ENCODE measurements at places on chromosomes 12 and 14.

DNA sequence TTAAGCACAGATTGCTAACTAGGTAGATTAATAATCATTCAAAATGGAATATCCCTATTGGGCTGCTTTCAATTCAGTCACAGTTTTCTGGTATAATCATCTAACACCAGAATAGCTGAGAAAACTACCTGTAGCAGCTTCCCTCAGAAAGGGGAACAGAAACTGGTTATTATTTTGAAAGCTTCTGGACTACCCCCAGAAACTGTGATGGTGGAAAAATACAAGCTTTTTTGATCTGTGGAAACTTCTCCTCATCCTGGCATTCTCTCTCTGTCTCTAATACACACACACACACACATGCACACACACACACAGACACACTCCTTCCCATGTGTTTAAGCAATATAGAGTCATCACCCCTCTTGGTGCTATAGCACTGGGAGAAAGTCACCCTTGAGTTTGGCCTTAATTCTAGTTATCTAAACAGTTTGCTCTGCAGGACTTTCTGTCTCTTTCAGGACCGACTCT lies 251.5 kb upstream of the LMO3 start:
- no peak for DNase-seq

- no peak for DNase-seq
Measured at GRCh38 chr12:30025317-30025716, 241.6 kb upstream of the TMTC1 start.

GRCh38 chr14:101556131-101556530 lies 5.2 kb upstream of the DIO3 start:
- DNase-seq: no peak

DNA sequence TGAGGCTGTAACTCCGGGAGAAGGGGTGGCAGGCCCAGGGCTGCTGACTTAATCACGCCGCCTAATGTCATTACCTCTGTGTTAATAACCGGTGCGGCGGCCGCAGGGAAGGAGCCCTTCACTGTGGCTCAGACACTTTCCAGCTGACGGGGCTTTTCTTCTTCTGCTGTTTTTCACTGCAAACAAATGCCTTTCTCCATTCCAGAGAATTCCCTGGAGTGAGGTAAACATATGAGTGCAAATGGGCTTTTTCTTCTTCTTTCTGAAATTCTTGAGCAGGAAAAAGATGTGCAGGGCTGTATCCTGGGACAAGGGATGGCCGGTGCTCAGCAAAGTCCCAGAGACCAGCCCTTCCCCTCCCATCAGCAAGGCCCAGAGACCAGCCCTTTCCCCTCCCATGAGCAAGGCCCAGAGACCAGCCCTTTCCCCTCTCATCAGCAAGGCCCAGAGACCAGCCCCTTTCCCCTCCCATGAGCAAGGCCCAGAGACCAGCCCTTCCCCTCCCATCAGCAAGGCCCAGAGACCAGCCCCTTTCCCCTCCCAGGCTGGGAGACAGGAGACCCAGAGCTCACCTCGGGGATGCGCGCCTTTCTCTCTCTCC lies 33.4 kb upstream of the FAM181A start:
- DNase-seq: no peak

DNA sequence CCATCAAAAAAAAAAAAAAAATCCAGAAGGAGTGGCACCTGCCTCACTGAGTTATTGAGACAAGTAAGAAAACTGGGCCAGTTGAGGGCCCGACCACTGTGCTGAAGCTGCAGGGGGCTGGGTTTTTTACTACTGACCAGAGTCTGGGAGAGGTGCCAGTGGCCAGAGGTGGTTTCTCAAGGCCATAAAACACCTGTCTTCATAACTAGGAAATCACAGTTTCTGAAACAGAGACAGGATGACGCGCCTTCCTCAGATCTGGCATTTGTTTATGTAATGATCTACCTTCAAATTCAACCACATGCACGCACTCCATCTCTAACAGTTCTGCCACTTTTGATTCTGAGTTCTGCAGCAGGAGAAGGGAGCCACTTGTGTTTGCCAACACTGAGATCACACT lies 12.7 kb downstream of the TSPAN11 start:
- DNase-seq: no peak

GRCh38 chr12:112170376-112170775 lies 45.0 kb downstream of the TRAFD1 start:
- peak; percentile 27 for DNase-seq

- no peak for DNase-seq
Measured at GRCh38 chr12:16189849-16190248, 87.6 kb downstream of the SLC15A5 start.

GRCh38 chr12:119154435-119154818 lies 24.3 kb upstream of the HSPB8 start:
- no peak for DNase-seq

All from CD4-positive, alpha-beta T cell treated with Interleukin-2 at 100 ng/mL for 4 hours (primary cell).